Chondrocyte (in vitro differentiated cells): ENCODE measurements at places on chromosomes 2 and 18. TPM values are rescaled to one million over a fixed set of nuclear protein-coding genes. Genes with fewer than 3 reads are reported as not detected.

- no peak overlapping the region for H3K4me3 ChIP-seq
- no peak overlapping the region for H3K27ac ChIP-seq
- DNase-seq = no peak
- H3K36me3 ChIP-seq = no peaks in the 10 kb centered on the region
- H3K27me3 ChIP-seq = peaks cover 8% of the 10 kb centered on the region
Measured at GRCh38 chr18:6366776-6367175, 47.9 kb downstream of the L3MBTL4 start.

DNA sequence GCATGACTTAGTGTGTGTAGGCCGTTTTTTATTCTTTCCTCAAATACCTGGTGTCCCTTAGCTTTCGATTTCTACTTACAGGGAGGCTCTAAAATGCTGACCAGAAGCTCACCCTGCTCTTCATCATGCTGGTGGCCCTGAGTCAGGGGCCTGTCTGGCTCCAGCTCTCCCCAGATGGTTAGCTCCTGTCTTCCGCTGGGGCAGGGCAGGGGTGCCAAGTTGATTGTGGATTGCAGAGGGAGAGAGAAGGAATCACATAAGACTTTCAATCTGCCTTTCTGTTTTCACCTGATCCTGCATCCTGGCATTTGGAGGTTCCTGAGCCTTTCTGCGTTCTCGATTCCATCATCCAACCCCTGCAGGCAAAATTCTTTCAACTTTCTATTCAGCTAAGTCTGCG lies 4.2 kb downstream of the CIB4 start:
- H3K4me1 ChIP-seq = peaks cover 5% of the 10 kb centered on the region
- peaks cover 2% of the 10 kb centered on the region for H3K36me3 ChIP-seq
- H3K4me3 ChIP-seq = no peak overlapping the region
- no peak overlapping the region for H3K27ac ChIP-seq
- peaks cover 17% of the 10 kb centered on the region for H3K27me3 ChIP-seq

DNA sequence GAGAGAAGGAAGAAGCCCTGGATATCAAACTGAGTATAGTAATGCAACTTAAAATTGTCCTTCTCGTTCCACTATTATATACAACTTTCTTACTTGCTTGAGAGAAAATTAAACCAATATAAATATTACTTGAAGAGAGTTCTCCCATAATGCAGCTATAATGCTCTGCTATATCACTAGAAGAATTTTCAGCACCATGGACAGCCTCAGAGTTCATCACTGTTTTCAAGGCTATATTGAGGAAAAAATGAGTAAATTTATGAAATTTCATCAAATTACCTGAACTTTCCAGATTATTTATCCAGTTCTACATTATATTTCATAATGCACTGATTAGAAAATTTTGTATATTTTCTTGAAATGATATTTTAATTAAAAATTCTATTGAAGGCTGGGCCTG lies 1053.5 kb upstream of the FAM98A start:
- DNase-seq = no peak
- no peaks in the 10 kb centered on the region for H3K4me1 ChIP-seq
- no peak overlapping the region for H3K27ac ChIP-seq
- H3K4me3 ChIP-seq = no peak overlapping the region
- no peaks in the 10 kb centered on the region for H3K36me3 ChIP-seq

DNA sequence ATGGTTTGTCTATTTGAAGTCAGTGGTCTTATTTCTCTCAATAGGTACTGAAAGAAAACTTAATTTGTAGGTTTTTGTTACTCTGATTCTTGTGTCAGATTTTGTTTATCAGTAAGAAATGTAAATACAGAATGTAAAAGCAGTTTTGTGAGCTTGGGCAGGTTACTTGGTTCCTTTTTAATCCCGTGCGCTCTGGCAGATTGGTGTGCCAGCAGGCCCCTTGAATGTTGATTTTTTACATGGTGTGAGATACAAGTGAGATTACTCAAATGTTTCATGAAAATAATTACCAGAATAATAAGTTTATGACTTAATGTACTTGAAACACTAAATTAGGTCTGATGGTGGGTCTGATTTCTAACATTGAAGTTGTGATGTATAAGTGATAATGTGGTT lies 13.4 kb downstream of the HNRNPA3 start:
- peaks cover 27% of the 10 kb centered on the region for H3K4me1 ChIP-seq
- peak overlapping the region; percentile 85 for H3K27ac ChIP-seq
- peaks cover 25% of the 10 kb centered on the region for H3K36me3 ChIP-seq
- H3K27me3 ChIP-seq = no peaks in the 10 kb centered on the region
- H3K4me3 ChIP-seq = no peak overlapping the region
- no peak for DNase-seq

GRCh38 chr18:7370375-7370774 lies 139.5 kb downstream of the LRRC30 start:
- H3K27me3 ChIP-seq = peaks cover 2% of the 10 kb centered on the region
- no peak for DNase-seq
- H3K27ac ChIP-seq = no peak overlapping the region
- H3K4me3 ChIP-seq = no peak overlapping the region
- H3K36me3 ChIP-seq = no peaks in the 10 kb centered on the region

DNA sequence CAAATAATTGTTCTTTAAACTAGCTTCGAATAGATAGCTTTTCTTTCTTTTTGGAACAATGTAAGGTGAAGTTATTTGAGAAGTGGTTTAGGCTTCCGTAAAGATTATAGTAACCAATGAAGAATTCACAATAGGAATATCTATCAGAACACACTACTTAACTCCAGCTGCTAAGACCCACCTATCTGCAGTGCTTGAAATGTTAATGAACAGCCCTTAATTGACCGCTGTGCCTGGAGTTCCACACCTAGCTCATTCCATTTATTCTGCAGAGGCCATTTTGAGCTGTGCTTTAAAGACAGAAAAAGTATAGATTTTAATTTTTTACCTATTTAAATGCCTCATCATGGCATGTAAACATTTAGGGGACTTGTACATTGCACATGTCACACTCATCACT lies 83.3 kb upstream of the APCDD1 start:
- no peak overlapping the region for H3K27ac ChIP-seq
- no peak overlapping the region for H3K4me3 ChIP-seq
- peaks cover 3% of the 10 kb centered on the region for H3K27me3 ChIP-seq
- peaks cover 6% of the 10 kb centered on the region for H3K4me1 ChIP-seq
- no peak for DNase-seq

DNA sequence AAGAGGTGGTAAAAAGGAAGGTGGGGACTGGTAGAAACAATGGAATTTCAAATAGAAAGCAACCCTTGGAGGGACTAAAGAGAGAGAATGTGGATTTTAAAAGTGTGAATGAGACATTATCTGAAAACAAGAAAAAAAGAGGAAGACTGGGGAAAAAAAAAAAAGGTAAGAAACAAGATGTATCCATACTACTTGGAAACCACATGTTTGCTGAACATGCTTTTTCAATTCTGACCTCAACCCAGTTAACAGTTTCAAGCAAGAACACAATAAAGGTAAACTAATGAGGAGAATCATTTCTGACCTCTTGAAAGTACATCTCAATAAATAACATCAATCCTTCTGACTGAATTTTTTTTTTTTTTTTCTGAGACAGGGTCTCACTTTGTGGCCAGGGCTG lies 2.6 kb downstream of the FARSB start:
- DNase-seq = no peak
- peaks cover 28% of the 10 kb centered on the region for H3K4me1 ChIP-seq
- no peaks in the 10 kb centered on the region for H3K36me3 ChIP-seq

DNA sequence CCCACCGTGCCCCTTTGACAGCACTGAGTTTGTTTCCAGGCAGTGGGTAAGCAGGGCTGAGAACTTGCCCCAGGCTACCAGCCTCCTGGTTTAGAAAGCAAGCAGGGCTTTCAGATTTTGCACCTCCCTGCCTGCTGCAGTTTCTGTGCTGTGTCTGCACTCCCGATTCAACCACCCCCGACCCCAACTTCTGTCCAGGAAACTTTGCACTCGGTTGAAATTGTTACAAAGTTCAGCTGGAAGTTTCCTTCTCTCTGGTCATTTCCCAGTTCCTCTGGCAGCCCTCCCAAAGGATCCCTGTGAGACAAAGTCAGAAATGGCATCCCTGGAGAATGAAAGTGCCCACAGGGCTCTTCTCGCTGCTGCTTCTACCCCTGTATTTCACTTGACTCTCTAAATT lies 12.4 kb upstream of the UPP2 start:
- no peak for DNase-seq
- H3K4me3 ChIP-seq = no peak overlapping the region
- peaks cover 3% of the 10 kb centered on the region for H3K27me3 ChIP-seq
- no peaks in the 10 kb centered on the region for H3K4me1 ChIP-seq
- H3K36me3 ChIP-seq = peaks cover 2% of the 10 kb centered on the region

GRCh38 chr2:3223080-3223923 lies 154.3 kb downstream of the EIPR1 start:
- H3K4me1 ChIP-seq = no peaks in the 10 kb centered on the region
- H3K4me3 ChIP-seq = no peak overlapping the region
- H3K27ac ChIP-seq = no peak overlapping the region

- no peaks in the 10 kb centered on the region for H3K27me3 ChIP-seq
- H3K4me3 ChIP-seq = no peak overlapping the region
- DNase-seq = no peak
- no peaks in the 10 kb centered on the region for H3K36me3 ChIP-seq
- no peak overlapping the region for H3K27ac ChIP-seq
- H3K4me1 ChIP-seq = peaks cover 8% of the 10 kb centered on the region
Measured at GRCh38 chr2:25867396-25868003, 10.8 kb downstream of the ASXL2 start.

DNA sequence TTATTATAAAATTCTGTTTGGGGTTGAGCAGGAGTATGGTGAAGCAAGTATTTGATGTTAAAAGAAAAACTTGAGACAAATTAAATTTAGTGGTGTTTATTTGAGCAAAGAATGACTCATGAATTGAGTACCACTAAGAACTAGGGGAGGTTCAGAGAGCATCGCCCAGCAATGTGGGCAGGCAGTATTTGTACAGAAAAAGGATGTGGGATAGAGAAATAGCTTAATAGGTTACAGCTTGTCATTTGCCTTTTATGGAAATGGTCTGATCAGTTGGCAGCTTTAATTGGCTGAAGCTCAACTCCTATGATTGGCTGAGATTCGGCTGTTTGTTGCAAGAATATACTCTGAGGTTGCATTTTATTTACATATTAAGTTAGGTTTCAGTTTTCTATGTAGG lies 68.2 kb downstream of the LRATD1 start:
- H3K4me1 ChIP-seq = no peaks in the 10 kb centered on the region
- DNase-seq = no peak
- H3K36me3 ChIP-seq = no peaks in the 10 kb centered on the region
- no peak overlapping the region for H3K27ac ChIP-seq
- no peak overlapping the region for H3K4me3 ChIP-seq

- no peak overlapping the region for H3K27ac ChIP-seq
- no peaks in the 10 kb centered on the region for H3K4me1 ChIP-seq
- DNase-seq = no peak
- H3K36me3 ChIP-seq = no peaks in the 10 kb centered on the region
- peaks cover 9% of the 10 kb centered on the region for H3K27me3 ChIP-seq
Measured at GRCh38 chr2:18062892-18063291, 184.4 kb downstream of the KCNS3 start.

DNA sequence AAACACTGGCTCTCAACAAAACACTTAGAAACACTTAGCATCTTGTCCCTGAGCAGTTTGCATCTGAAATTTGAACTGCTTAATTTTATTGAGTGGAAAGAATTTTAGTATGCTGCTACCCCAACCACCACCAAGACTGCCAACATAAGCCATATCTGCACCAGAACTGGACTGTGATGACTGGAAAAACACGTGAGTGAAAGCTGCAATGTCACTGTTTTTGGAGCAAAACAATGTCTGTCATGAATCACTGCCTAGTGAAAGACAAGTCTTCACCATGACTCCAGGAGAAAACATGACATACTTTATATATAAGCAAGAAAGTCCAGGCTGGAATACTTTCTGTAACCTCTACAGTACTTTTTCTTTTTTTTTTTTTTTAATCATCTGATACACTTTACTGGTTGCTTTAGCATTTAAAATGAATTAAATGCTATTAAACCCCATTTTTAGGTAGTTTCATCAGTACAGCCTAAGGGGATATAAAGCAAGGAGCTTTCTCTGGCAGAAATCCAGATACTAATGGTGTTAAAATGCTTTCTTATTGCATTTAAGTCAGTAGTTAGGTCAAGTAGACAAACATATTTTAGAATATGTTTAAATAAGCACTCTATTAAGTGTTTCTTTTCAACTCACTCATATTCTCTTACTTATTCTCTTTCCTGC lies 2129.4 kb upstream of the PIK3C3 start:
- no peak overlapping the region for H3K4me3 ChIP-seq
- peaks cover 5% of the 10 kb centered on the region for H3K4me1 ChIP-seq
- no peaks in the 10 kb centered on the region for H3K36me3 ChIP-seq
- DNase-seq = no peak
- H3K27me3 ChIP-seq = peaks cover 4% of the 10 kb centered on the region

GRCh38 chr2:216671791-216672343 lies 23.5 kb downstream of the IGFBP5 start:
- H3K4me1 ChIP-seq = peaks cover 2% of the 10 kb centered on the region
- H3K27me3 ChIP-seq = no peaks in the 10 kb centered on the region
- H3K27ac ChIP-seq = no peak overlapping the region
- no peak overlapping the region for H3K4me3 ChIP-seq

- no peaks in the 10 kb centered on the region for H3K27me3 ChIP-seq
- no peaks in the 10 kb centered on the region for H3K36me3 ChIP-seq
- peaks cover 14% of the 10 kb centered on the region for H3K4me1 ChIP-seq
- H3K27ac ChIP-seq = no peak overlapping the region
Measured at GRCh38 chr18:10195529-10195928, 258.9 kb upstream of the APCDD1 start.

GRCh38 chr2:26401739-26402541 lies at the start of gene DRC1:
TSS of gene DRC1 (plus strand) at chr2:26401920. CDS start at chr2:26401990, 70 bp downstream.
- H3K36me3 ChIP-seq = peaks cover 2% of the 10 kb centered on the region
- H3K27me3 ChIP-seq = no peaks in the 10 kb centered on the region
- H3K4me1 ChIP-seq = peaks cover 4% of the 10 kb centered on the region

- H3K27me3 ChIP-seq = peaks cover 2% of the 10 kb centered on the region
- no peaks in the 10 kb centered on the region for H3K4me1 ChIP-seq
- H3K27ac ChIP-seq = no peak overlapping the region
- no peak for DNase-seq
Measured at GRCh38 chr2:209565896-209566582, 142.2 kb downstream of the MAP2 start.

DNA sequence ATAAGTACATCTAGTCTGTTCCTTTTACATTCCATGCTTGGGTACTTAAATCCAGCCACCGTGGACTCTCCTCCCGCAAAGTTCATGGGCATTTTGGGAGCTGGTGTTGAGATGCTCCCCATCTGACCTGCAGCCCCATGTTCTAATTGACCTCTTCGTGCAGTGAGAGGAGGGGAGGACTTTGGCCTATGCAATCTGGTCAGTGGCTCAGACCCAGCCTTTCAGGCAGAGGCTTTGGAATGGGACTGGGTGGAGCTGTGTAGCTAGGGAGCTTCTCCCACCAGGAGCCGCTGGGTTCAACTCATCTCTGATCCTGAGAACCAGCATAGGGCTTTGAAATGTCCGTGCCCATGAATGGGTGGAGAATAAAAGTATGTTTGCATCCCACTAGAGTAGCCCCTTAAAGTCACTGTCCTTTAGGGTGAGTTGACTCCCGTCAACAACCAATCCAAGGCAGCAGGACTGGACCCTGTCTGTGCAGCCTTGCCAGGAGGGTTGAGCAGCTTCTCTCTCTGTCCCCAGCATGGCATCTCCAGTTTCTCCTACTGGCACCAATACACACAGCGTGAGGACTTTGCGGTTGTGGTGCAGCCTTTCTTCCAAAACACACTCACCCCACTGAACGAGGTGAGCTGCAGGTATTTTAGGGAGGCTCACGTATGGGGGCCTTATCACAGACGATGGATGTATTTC lies 120.0 kb upstream of the PPP1CB start:
- H3K4me3 ChIP-seq = no peak overlapping the region
- H3K36me3 ChIP-seq = no peaks in the 10 kb centered on the region
- H3K27ac ChIP-seq = no peak overlapping the region
- peaks cover 77% of the 10 kb centered on the region for H3K4me1 ChIP-seq
- no peaks in the 10 kb centered on the region for H3K27me3 ChIP-seq
- no peak for DNase-seq

The KCNIP3 gene
- 3.1 to 6.0 TPM (median 5.9 TPM) in 3 replicates for total RNA-seq

The CFC1 gene
- not detected in 3 replicates for total RNA-seq

The HOXD8 gene
- not detected in 3 replicates for total RNA-seq
